ENCODE measurements at places on chromosomes 2 and 18.

DNA sequence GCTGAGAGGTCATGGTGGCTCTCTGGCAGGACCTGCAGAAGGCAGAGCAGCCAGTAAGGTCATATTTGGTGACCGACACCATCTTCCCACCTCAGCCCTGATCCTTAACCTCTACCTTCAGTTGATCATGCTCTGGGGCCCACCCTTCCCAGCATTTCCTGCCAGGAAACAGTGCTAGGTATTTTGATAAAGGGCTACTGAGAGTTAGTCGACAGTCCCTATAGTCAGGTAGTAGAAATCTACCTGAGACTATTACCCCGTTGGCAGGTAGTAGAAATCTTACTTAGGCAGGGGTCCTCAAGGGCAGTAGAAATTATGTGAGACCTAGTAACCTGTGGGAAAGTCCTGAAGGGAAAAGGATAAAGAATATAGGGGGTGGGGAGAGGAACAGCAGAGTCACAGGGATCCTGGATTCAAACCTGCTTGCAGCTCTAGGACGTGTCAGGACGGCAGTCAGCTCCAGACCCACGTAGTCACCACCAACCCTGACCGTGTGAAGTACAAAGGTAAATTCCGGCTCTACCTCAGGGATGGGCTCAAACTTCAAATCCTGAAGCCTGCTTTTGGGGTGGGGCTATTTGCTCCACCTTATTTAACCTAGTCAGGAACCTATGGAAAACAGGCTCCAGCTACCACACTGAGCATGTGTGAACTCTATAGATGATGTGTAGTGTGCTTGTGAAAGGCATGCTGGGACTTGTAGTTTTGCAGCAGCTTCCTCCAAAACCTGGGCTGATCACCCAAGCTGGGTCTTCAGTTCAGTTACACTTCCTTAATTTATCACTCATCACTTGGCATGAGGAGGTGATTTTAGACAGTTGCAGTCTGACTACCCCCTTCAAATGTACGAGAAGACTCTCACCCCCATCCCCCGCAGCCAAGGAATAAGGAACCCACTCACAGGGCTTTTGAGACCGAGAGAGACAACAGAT lies at the start of gene DQX1:
Gene DQX1, minus strand, starts transcription at position 515 of the 932 bp plus-strand sequence. Its CDS starts 502 bp downstream, at position 13.
- DNase-seq: no peak
- no peaks in the 10 kb centered on the region for H3K27me3 ChIP-seq
- no peak within 1 kb of the TSS for H3K4me3 ChIP-seq
- H3K27ac ChIP-seq: no peak within 1 kb of the TSS
- H3K4me1 ChIP-seq: peaks cover 20% of the 10 kb centered on the region

DNA sequence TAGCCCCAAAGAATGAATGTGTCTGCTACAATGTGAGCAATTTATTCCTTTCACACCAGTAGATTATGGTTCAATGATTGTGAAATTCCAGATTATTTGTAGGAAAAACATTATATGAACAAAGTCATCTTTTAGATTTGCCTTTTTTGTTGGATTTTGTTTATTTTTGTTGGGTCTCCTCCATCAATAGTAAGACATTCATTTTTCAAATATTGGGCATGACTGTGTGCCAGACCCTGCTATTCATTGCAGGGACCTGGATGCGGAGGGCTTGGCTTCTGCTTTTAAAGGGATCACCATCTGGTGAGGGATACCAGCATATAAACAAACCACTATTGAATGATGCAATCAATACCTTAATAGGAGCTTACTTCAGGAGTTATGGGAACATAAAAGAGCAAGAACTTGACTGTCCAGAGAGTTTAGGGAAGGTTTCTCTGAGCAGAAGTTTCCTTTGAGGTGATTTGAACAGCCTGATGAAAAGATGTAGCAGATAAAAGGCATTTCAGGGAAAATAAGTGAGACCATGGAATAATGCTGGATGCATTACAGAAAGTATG lies 486.7 kb downstream of the EPHA4 start:
- no peak overlapping the region for H3K27ac ChIP-seq
- H3K27me3 ChIP-seq: no peaks in the 10 kb centered on the region
- H3K4me3 ChIP-seq: no peak overlapping the region
- no peaks in the 10 kb centered on the region for H3K4me1 ChIP-seq

- H3K27me3 ChIP-seq: no peaks in the 10 kb centered on the region
- H3K4me3 ChIP-seq: no peak overlapping the region
- peak overlapping the region; percentile 36 for H3K27ac ChIP-seq
Measured at GRCh38 chr2:38509314-38509946, 93.3 kb downstream of the HNRNPLL start.

- H3K27ac ChIP-seq: no peak overlapping the region
- DNase-seq: no peak
- H3K36me3 ChIP-seq: no peaks in the 10 kb centered on the region
- no peak overlapping the region for H3K4me3 ChIP-seq
- peaks cover 6% of the 10 kb centered on the region for H3K4me1 ChIP-seq
- no peaks in the 10 kb centered on the region for H3K27me3 ChIP-seq
Measured at GRCh38 chr18:63947051-63947790, 1.9 kb upstream of the HMSD start.

- no peak overlapping the region for H3K27ac ChIP-seq
- no peaks in the 10 kb centered on the region for H3K4me1 ChIP-seq
- no peak for DNase-seq
- no peaks in the 10 kb centered on the region for H3K36me3 ChIP-seq
- no peak overlapping the region for H3K4me3 ChIP-seq
Measured at GRCh38 chr2:206521115-206521514, 77.8 kb downstream of the ADAM23 start.

DNA sequence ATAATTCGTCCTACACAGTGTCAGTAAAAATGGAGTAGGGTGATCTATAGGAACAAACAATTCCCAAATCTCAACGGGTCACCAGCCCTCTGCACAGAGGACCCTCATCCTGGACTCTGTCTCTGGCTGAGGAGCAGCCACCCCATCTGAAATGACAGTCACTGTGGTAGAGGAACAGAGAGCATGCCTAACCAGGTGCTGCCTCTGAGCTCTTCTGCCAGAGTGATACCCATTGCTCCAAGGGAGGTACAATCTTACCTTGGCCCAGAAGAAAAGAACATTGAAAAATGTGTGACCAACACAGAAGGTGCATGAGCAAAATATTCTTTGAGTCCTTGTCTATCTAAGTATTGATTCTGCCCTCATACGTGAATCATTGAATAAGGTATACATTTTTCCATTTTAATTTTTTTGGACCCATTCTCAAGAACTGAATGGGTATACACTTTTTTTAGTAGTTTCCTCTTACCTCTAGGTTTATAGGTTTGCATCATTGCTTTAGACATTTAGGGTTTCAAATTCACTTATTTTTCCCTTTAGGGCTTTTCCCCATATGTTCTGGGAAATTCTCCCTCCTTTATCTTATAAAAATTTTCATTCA lies 8.7 kb downstream of the SP140 start:
- no peaks in the 10 kb centered on the region for H3K27me3 ChIP-seq
- DNase-seq: no peak
- no peaks in the 10 kb centered on the region for H3K36me3 ChIP-seq
- H3K4me3 ChIP-seq: no peak overlapping the region
- H3K4me1 ChIP-seq: no peaks in the 10 kb centered on the region
- no peak overlapping the region for H3K27ac ChIP-seq

DNA sequence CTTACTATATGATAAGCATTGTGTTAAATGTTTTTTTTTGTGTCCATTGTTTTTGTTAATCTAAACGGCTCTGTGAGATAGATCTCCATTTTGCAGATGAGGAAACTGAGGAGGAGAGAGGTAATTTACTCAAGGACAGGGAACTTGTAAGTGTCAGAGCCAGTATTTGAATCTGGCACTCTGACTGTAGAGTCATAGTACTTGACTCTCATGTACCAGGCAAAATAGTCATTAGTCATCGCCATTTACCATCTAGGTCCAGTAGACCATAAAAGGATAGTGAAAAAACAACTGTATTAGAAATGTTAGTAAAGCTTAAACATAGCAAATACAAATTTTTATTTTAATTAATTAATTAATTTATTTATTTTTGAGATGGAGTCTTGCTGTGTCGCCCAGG lies 4.8 kb downstream of the PSMD14 start:
- peaks cover 4% of the 10 kb centered on the region for H3K4me1 ChIP-seq
- no peak for DNase-seq
- no peaks in the 10 kb centered on the region for H3K27me3 ChIP-seq

DNA sequence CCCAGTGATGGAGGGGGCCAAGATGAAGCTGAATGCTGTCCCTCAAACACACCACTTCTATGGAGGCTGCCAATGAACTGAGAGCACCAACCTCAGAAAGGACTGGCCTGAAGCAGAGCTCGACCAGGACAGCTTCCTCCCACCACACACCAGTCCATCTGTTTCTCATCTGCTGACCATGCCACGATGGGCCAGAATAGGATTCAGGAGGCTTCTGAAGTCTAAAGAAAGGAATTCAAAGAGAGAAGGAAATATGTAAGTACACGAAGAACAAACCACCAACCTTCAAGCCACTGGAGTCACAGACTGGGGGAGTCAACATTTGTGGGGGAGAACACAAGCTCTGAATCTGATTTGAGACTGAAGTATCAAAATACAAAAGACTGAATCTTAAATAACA lies 157.6 kb upstream of the CCDC68 start:
- H3K36me3 ChIP-seq: no peaks in the 10 kb centered on the region
- DNase-seq: no peak
- no peaks in the 10 kb centered on the region for H3K27me3 ChIP-seq

GRCh38 chr2:121664713-121665112 lies 15.5 kb upstream of the CLASP1 start:
- no peak overlapping the region for H3K27ac ChIP-seq
- no peaks in the 10 kb centered on the region for H3K4me1 ChIP-seq
- H3K4me3 ChIP-seq: no peak overlapping the region
- no peaks in the 10 kb centered on the region for H3K36me3 ChIP-seq
- no peaks in the 10 kb centered on the region for H3K27me3 ChIP-seq

- no peaks in the 10 kb centered on the region for H3K4me1 ChIP-seq
- H3K4me3 ChIP-seq: no peak overlapping the region
- H3K36me3 ChIP-seq: no peaks in the 10 kb centered on the region
- DNase-seq: no peak
- H3K27me3 ChIP-seq: no peaks in the 10 kb centered on the region
Measured at GRCh38 chr18:64127172-64127571, 21.7 kb downstream of the LINC00305 start.

- H3K27me3 ChIP-seq: no peaks in the 10 kb centered on the region
- no peak overlapping the region for H3K27ac ChIP-seq
- H3K36me3 ChIP-seq: peaks cover 100% of the 10 kb centered on the region
- no peak for DNase-seq
- H3K4me1 ChIP-seq: no peaks in the 10 kb centered on the region
Measured at GRCh38 chr2:117940436-117940835, 73.4 kb downstream of the CCDC93 start.

DNA sequence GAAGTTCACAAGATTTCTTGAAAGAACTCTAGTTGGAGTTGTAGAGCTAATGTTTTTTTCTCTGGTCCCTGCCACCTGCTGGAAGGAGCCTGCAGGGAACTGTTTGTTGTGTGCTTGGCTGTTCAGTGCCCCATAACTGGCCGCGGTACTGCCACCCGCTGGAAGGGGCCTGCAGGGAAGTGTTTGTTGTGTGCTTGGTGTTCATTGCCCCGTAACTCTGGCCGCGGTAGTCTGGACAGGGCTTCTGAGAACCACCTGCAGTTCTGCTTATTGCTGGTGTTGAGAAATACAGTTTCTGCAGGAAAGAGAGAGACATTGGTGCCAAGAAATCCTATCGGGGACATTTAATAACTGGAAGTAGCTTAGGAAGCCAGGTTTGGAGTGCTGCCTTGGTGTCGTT lies 58.1 kb downstream of the AGAP1 start:
- no peaks in the 10 kb centered on the region for H3K27me3 ChIP-seq
- peaks cover 21% of the 10 kb centered on the region for H3K4me1 ChIP-seq
- H3K4me3 ChIP-seq: no peak overlapping the region
- H3K27ac ChIP-seq: no peak overlapping the region
- DNase-seq: peak; percentile 86

DNA sequence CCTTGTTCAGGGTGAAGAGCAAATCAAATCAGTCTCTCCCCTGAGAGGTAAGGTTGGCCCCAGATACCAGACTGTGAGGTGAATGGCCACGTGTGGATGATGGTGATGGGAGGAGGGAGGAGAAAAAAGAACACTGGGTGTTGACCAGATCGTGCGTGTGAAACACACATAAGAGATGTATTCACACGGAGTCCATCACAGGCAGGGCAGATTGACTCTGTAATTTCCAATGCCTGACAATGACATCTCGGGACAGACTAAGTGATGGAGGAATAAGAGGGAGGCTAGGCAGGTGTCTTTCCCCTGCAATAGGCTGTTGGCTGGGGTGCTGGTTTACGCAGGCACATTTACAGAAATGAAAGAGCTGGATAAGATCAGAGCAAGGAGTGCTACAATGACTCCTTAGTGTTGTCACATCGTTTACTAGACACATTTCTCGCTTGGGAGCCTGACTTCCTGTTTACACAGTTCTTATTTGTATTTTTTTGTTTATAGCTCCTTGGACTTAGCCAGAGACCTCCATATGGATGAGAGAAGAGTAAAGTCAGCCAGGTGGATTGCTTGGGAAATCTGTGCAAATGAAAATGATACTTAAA lies 43.1 kb downstream of the CPO start:
- no peak overlapping the region for H3K4me3 ChIP-seq
- no peaks in the 10 kb centered on the region for H3K36me3 ChIP-seq
- H3K4me1 ChIP-seq: no peaks in the 10 kb centered on the region

- H3K27ac ChIP-seq: no peak overlapping the region
- H3K36me3 ChIP-seq: no peaks in the 10 kb centered on the region
- H3K4me1 ChIP-seq: no peaks in the 10 kb centered on the region
- no peak for DNase-seq
Measured at GRCh38 chr2:88464153-88464552, 11.7 kb upstream of the FOXI3 start.

DNA sequence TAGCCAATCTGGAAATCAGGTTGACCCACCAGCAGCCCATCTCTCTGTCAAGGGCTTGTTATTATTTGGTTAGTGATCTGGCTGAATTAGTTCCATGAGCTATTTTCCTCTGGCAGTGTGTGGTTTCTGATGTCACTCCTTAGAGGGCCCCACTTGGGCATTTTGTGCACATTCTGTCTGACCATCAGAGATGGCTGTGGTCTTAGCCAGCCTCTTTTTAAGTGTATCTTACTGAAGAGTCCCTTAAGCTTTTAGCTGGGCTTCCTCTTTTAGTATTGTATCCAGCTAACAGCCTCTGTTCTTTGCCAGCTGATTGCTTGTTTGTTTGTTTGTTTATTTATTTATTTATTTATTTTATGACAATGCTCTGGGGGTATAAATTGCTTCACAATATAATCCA lies 951.1 kb upstream of the CNTNAP5 start:
- no peaks in the 10 kb centered on the region for H3K27me3 ChIP-seq
- no peak overlapping the region for H3K4me3 ChIP-seq
- DNase-seq: no peak
- no peaks in the 10 kb centered on the region for H3K4me1 ChIP-seq
- H3K36me3 ChIP-seq: no peaks in the 10 kb centered on the region

GRCh38 chr2:198080879-198081765 lies 276.7 kb downstream of the PLCL1 start:
- H3K36me3 ChIP-seq: peaks cover 7% of the 10 kb centered on the region
- no peak for DNase-seq
- H3K4me1 ChIP-seq: no peaks in the 10 kb centered on the region
- no peaks in the 10 kb centered on the region for H3K27me3 ChIP-seq
- no peak overlapping the region for H3K27ac ChIP-seq

Data from stomach (tissue), 19 donors.